ENCODE measurements at places on chromosomes 3 and 15.

GRCh38 chr15:89704411-89704810, 13.8 kb downstream of the WDR93 start:
- no peak for DNase-seq

DNA sequence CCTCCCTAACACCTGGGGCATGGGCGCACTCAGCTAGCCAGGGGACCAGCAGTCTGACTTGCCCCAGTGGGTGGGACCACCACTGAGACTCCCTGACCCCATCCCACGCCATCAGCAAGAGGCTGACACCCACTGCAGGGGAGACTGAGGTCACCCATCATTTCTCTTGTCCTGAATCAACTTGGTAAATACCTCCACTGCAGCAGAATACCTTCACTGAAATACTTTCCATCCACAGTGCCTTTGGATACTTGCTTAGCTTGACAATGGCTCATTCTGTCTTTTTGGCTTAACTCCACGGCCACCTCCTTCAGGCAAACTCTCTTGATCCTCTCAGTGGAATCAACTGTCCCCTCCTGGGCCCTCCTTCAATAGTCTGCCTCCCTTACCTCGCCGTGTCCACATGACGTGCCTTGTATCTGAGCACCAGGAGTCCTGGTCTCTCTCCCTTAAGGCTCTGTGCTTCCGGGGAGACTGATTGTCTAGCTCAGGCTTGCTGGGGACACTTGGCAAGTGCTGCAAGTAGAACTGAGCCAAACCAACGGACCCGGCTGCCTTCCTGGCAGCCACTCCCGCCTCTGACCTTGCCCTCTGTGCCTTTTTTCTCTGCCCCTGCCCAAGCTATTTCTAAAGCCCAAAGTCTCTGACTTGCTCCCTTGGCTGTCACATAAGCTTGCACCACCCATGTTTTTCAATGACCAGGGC, 119.1 kb downstream of the ADCY5 start:
- DNase-seq, result no peak

DNA sequence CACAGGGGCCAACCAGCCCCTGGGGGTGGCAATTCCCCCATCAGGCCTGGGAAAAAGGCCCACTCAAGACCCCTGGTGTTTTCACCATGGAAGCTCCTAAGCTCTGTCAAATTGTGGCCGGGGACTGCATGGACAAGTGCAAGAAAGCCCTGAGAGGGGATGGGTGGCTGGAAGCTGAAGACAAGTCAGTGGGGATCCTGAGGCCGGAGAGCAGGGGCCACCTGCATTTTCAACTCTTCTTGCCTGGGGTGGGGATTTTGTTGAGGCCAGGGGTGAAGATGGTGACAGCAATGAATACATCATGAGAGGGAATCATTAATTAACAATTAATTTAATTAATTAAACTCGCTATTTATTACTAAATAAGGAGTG, 33.9 kb downstream of the FEM1B start:
- no peak for DNase-seq

DNA sequence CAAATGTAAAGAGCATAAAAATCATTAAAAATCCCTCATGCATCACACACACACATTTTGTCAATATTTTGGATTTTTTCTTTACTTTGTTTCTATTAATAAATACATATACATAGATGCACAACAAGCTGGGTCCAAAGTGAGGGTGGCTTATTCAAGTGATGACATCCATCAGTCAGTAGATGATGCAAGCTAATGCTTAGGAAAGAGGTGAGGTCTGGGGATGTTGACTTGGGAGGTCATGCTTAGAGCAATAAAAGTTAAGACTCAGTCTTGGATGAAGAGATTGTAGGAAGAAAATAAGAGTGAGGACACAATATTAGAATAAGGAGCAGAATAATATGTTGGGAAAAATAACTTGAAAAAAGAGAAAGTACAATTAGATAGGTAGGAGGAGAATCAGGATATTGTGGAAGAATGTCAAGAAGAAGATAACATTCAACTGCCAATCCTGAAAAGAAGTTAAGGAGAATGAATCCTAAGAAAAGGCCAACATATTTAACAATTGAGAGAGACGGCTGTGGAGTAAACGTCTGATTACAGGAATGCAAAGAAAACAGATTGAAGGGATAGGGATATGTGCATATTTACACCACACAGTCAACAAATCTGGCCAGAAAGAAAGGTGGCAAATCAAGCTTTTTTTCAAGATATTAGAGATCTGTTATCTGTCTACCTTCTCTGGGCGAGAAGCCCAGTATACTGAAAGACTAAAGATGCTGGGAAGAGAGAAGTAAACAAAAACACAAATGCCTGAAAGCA, 111.0 kb upstream of the TJP1 start:
- DNase-seq, result no peak

GRCh38 chr3:161347726-161348125, 23.6 kb downstream of the SPTSSB start:
- no peak for DNase-seq

GRCh38 chr3:95272781-95273180, 1209.9 kb downstream of the NSUN3 start:
- DNase-seq, result no peak

GRCh38 chr3:129463716-129464115, 23.7 kb downstream of the IFT122 start:
- DNase-seq, result no peak

- DNase-seq, result no peak
Observed at GRCh38 chr3:4981665-4982494, 2.6 kb downstream of the BHLHE40 start.

GRCh38 chr3:147119989-147120388, 286.4 kb downstream of the ZIC4 start:
- no peak for DNase-seq
